Type B pancreatic cell (in vitro differentiated cells): ENCODE measurements at places on chromosomes 3 and 15.

GRCh38 chr15:54500330-54500729 lies 522.1 kb downstream of the UNC13C start:
- no peak for DNase-seq

- DNase-seq: no peak
Observed at GRCh38 chr3:11718637-11719405, 75.1 kb upstream of the VGLL4 start.

DNA sequence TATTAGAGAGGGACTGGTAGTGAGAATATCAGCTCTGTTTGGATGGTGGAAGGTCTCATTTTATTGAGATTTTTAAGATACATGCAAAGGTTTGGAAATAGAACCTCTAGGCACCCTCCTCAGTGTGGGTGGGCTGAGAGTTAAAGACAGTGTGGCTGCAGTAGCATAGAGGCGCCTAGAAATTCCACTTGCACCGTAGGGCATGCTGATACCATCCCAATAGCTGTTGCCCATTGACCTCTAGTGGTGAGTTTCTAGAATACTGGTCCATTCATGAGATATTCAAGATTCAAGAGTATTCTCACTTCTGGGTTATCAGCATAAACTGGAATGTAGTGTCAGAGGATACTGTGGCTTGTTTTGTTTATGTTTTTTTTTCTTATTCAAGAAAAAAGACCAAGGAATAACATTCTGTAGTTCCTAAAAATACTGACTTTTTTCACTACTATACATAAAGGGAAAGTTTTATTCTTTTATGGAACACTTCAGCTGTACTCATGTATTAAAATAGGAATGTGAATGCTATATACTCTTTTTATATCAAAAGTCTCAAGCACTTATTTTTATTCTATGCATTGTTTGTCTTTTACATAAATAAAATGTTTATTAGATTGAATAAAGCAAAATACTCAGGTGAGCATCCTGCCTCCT lies 87.2 kb downstream of the TGFBR2 start:
- no peak for DNase-seq

- DNase-seq: no peak
Observed at GRCh38 chr15:101614761-101615160, 37.4 kb downstream of the TM2D3 start.

DNA sequence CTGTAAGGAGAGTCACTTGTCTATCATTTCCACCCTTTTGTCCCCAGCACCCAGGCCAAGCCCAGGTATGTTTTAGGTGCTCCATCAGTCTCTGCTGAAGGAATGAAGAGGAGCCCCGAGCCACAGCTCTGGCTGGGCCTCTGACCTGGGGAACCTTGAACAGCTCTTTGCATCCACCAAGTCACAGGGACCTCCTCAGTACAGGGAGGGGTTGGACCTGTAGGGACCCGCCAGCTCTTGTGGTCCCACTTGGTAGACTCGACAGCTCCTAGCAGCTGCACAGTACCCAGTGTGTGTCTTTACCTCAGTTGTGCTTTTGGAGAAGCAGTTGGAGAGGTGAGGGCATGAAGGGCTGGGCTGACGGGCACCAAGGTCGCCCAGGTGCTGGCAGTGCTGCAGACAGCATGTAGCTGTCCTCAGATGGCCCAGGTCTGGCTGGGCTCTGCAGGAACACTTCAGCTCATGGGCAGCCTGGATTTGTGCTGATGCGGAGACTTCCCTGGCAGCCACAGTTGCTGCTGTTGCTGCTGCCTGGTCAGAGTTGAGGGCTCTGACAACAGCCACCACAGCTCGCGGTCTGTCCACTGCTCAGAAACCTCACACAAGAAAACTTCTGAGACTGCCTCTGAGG lies 123.6 kb downstream of the CACNA1D start:
- DNase-seq: no peak

- DNase-seq: no peak
Observed at GRCh38 chr3:88061746-88062145, 2.7 kb downstream of the ZNF654 start.

DNA sequence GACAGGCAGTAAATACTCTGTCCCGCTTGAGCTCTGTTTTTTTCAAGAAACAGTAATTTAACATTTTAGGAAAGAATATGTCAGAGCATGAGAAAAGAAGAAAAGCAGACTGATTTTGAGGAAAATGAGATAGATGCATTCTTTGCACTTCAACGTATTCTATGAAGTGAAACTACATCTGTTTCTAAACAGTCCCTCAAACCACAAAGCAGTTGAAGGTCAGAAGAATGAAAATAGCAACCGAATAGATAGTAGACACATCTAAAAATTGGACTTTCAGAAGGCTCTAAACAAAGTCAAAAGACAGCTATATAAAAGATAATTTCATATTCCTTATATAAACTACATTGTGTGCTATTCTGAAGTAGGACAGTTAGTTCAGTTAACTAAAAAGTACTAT lies 172.6 kb upstream of the LRRC3B start:
- DNase-seq: no peak
